SJSA1 (cell line): ENCODE measurements at places on chromosomes 6 and 20. TPM values are rescaled to one million over a fixed set of nuclear protein-coding genes. Genes with fewer than 3 reads are reported as not detected.

- no peak for DNase-seq
Observed at GRCh38 chr6:163782436-163783003, 368.0 kb downstream of the QKI start.

Gene ABHD16B
- not detected in 2 replicates for total RNA-seq

DNA sequence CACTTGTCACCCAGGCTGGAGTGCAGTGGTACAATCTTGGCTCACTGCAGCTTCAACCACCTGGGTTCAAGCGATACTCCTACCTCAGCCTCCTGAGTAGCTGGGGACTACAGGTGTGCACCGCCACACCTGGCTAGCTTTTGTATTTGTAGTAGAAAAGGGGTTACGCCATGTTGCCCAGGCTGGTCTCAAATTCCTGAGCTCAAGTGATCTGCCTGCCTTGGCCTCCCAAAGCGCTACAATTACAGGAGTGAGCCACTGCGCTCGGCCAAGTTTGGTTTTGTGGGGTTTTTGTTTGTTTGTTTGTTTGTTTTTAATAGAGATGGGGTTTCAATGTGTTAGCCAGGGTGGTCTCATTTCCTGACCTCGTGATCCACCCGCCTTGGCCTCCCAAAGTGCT is 12.3 kb downstream of the LOC128125822 start:
- no peak for DNase-seq

GRCh38 chr6:161434350-161434749 is 160.5 kb upstream of the AGPAT4 start:
- DNase-seq = no peak

DNA sequence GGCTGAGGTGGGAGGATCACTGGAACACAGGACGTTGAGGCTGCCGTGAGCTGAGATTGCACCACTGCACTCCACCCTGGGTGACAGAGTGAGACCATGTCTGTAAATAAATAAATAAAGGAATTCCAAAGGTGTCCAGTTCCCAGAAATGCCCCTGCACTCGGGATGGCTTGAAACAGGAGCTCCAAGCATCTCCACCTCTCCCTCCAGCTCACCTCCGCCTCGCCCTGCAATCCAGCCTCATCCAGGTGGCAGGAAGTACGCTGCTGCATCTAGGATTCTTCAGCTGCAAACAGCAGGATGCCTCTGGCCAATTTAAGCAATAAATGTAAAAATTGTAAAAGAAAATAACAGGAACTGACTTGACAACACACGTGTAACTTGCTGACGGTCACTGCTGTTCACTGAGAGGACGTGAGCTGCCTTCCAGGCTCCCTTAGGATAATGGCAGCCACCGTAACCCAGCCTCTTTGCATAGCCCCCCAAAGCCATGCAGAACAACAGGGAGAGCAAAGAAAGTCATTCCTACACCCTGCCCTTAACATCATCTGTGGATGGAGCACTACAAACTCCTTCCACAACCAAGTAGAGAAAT is 11.4 kb upstream of the GRM4 start:
- DNase-seq = no peak

GRCh38 chr20:51096582-51097267 is 73.8 kb upstream of the KCNG1 start:
- DNase-seq = no peak

- no peak for DNase-seq
Observed at GRCh38 chr6:45743028-45743615, 272.5 kb downstream of the CLIC5 start.

Gene OPRM1
- total RNA-seq = not detected in 2 replicates

DNA sequence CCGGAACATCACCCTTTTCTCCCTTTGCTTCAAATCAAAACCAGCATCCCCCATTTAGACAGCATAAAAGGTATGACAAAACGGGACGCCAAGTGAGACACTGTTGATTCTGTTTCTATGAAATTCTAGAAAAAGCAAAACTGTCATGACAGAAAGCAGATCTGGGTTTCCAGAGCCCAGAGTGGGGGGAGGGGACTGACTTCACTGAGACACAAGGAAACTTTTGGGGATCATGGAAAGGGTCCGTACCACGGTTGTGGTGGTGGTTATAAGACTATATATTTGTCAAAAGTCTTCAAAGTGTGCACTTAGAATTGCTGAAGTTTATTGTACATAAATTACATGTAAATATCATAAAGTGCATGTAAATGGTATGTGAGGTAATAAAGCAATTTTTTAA is 82.6 kb downstream of the SLC22A3 start:
- no peak for DNase-seq

DNA sequence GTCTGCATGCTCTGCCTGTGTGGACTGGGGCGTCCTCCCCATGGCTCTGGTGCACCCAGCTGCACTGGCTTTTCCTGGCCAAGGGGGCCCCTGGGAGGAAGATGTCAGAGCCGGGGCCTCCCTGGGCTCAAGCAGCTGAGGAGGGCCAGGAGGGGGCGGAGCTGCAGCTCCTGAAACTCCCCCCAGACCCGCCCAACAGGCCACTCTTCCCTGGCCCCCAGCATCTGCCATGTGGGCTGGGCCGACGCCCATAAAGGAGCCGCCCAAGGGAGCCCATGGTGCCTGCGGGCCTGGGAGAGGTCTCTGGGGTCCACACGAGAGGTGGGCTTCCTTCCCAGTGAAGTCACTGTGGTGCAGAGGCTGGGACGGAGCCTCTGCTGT is 4.0 kb downstream of the RBBP8NL start:
- no peak for DNase-seq

DNA sequence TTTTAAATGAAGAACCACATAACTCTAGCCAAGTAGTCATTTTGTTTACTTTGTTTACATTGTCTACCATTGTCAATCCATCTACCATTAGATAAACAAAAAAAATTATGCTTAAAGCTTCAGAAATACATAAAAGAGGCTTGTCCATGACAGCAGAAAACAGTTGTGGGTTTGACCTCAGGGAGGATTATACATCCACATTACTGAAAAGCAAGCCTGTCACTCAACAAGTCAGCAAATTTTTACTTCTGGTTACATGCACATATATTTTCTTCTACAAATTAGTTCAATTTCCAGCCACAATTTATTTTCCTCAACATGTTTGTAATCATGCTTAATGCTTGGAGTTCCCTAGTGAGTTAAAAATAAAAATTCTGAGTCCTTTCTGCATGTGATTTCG is 713.3 kb downstream of the COL12A1 start:
- DNase-seq = no peak

- DNase-seq = no peak
Observed at GRCh38 chr20:32524829-32525501, 60.2 kb downstream of the NOL4L start.
